ENCODE measurements at places on chromosomes 1 and 21.

- DNase-seq = no peak
These were observed 390.4 kb downstream of the TGFB2 start for GRCh38 chr1:218735436-218736032.

- DNase-seq = no peak
These were observed 9.6 kb downstream of the TNFRSF8 start for GRCh38 chr1:12072741-12073140.

- no peak for DNase-seq
These were observed 5.0 kb downstream of the RNU1-2 start for GRCh38 chr1:16900751-16901150.

DNA sequence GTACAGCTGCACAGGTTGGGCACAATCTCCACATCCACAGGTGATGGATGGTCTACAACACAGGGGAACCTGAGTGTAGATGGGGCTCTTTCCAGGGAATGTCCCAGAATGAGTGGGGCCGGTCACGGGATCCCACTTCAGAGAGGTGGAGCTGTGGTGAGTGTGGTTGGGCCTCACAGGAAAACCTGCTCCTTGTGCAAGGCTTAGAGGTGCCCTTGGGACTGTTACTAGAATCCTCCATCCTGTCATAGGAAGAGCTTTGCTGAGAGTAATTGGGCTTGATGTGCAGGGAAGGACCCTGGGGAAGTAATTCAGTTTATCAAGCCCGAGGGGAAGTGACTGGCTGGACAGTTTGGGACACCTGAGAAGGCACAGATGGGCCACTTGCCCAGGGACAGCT, 137.9 kb downstream of the ZSCAN20 start:
- no peak for DNase-seq

GRCh38 chr1:2495546-2495945, 19.5 kb downstream of the PLCH2 start:
- DNase-seq = no peak

- no peak for DNase-seq
These were observed 44.5 kb upstream of the CCDC190 start for GRCh38 chr1:162905174-162906158.

All from stimulated activated CD8-positive, alpha-beta memory T cell treated with anti-CD3 and anti-CD28 coated beads, Interleukin-2, amount 100 ng/mL, for 48 hours (primary cell).